ENCODE measurements at places on chromosomes 1 and 21.

DNA sequence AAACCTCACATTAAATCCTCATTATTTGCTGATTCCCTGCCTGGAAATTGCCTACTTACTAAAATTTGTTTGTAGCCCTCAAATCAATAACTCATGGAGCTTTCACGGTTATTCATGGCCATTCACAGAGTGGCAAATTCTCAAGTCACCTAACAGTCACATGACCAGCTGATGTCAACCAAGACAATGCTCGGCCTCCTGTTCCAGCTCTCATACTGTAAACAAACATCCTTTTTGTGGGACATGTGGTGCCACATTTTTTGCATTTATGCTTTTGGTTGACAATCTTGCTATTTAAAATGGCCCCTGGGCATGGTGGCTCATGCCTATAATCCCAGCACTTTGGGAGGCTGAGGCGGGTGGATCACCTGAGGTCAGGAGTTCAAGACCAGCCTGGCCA, 271.5 kb upstream of the GREM2 start:
- no peak for DNase-seq

- DNase-seq = peak; percentile 22
Observed at GRCh38 chr1:29713857-29714256, 477.5 kb downstream of the PTPRU start.

GRCh38 chr1:182256931-182257330, 134.7 kb downstream of the GLUL start:
- DNase-seq = no peak

GRCh38 chr1:27804791-27805190, 25.8 kb upstream of the PPP1R8 start:
- no peak for DNase-seq

- no peak for DNase-seq
Observed at GRCh38 chr1:156487862-156488261, 12.7 kb downstream of the MEF2D start.

- no peak for DNase-seq
Observed at GRCh38 chr1:202259705-202260104, 66.1 kb downstream of the LGR6 start.

DNA sequence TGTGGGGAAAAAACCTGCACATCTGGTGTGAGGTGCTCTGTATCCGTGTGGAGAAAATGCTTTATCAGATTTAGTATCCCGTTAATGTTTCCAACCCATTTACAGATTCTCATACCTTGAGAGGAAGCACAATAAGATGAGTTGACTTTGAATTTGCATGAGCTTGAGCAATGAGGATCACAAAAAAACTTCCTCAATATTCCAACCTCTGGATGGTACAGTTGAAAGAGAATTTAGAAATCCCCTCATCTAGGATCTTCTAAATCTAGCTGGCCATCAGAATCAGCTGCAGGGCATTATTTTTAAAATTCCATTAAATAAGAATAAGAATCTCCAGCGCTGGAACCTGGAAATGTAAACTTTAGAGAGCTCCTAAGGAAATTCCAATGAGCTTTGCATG, 82.5 kb upstream of the NR5A2 start:
- DNase-seq = no peak

DNA sequence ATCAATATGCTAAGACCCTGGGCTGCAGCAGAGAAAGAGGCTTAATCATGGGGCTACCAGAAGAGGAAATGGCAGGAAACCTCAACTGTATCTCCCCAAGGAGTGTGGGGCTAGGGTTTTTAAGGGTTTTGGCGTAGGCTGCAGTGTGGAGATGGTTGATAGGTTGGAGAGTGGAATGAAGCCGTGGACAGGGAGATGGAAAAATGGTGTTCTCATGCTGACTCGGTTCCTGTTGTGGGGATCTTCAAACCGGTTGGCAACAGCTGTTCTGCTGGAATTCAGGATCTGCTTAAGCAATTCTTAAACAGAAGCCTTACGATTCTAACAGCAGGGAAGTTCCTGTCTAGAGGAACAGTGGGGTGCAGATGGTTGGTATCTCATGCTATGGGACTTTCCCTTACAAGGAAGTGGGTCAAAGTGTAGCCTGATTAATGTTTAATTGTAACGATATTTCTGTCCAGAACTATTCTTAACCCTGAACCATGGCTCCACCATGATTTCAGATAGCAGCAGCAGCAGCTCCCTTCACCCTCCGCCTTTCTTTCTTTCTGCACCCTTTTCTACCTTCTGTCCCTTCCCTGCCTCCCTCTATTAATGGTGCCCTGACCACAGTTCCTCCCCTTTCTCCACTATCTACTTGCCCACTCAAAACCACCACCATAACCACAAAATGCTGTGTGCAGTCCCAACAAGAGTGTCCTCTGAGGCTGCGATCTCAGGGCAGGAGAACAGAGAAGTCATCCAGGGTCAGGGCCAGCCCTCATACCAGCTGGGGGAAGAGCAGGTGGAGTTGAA, 30.8 kb downstream of the RSPH1 start:
- peak; percentile 19 for DNase-seq

Data from brain microvascular endothelial cell (primary cell).